ENCODE measurements at places on chromosomes 1 and 21.
A peak's percentile ranks its signal among the peaks of the same experiment; 100 is the strongest.

DNA sequence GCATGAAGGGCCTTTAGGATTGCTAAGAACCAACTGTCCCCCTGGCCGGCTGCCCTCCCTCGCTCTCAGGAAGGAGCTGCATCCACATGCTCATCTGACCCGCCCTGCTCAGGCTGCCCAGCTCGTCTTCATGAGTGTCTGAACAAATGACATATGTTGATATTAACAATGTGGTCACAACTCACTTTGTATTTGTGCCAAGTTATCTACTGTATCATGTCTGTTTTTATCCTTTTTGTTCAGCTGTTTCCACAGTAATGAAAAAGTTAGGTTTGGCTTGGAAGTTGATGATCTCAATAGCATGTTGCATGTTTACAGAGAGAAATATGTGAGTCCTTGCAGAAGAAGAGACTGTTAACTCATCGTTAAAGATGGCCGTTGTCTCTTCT, 75.1 kb downstream of the PHTF1 start:
- DNase-seq, result no peak

DNA sequence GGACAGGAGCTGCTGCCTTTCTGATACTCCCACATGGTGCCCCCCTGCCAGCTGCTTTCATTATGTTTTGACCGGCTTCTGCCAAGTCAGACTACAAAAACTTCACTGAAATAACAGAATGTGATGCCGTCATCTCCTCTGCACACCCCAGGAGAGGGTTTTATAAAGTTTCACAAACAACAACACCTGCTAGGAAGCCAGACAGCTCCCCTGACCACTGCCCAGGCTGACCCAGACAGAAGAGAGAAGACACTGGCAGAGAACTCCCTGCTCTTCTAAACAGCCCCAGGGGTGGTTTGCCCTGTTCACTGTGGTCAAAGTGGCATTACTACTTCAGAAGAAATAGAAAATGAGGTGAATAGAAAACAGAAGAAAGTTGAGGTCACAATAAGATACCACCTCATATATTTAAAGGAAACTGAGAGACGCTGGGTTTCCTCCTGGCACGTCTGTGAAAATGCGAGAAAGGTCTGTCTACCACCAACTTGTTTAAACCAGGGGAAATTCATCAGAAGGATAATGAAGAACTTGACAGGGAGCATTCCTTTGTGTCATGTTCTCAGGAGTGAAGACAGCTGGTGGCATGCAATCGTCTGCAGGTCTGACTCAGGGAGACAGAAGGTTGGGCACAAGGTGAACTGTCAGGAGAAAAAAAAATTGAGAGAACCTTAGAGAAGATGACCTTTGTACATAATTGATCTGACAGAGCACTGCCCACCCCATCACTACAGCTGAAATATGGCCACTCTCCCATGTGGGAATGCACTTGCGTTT, 119.0 kb upstream of the NFIA start:
- no peak for DNase-seq

DNA sequence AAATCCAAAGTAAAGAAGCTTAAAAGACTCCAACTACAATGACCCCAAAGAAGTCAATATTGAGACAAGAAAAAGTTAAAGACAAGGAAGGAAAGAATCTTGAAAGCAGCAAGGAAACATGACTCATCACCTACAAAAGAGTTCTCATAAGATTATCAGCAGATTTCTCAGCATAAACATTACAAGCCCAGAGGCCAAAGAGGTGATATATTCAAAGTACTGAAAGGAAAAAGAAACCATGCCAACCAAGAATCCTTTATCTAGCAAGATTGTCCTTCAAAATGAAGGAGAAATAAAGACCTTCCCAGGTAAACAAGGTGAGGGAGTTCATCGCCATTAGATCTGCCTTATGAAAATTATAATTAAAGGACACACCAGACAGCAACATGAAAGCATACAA, 49.8 kb downstream of the CSMD2 start:
- DNase-seq, result no peak

DNA sequence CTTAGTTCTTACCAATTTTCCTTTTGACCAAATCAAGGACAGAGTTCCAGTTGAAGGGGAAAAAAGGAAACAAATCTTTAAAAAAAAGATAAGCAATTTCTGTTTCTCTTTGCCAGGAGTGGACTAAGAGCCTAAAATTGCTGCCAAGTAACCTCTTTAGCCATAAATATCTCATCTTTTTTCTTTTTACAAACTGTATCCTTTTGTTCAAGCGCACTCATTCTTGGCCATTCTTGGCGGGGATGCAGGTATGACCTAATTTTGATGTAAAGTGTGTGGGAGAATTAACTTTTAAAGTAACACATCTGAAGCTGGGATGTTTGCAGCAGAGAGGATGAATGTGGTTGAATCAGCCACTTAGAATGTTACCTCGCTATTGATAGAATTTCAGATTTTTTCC, 13.4 kb upstream of the KIF1B start:
- DNase-seq, result no peak

- no peak for DNase-seq
Observed at GRCh38 chr21:46620846-46621245, 14.6 kb upstream of the PRMT2 start.

- no peak for DNase-seq
Observed at GRCh38 chr1:195721210-195721971, 886.8 kb downstream of the KCNT2 start.

- no peak for DNase-seq
Observed at GRCh38 chr1:104387716-104388508, 638.2 kb downstream of the AMY1C start.

- no peak for DNase-seq
Observed at GRCh38 chr1:115115521-115116161, 26.3 kb upstream of the TSPAN2 start.

DNA sequence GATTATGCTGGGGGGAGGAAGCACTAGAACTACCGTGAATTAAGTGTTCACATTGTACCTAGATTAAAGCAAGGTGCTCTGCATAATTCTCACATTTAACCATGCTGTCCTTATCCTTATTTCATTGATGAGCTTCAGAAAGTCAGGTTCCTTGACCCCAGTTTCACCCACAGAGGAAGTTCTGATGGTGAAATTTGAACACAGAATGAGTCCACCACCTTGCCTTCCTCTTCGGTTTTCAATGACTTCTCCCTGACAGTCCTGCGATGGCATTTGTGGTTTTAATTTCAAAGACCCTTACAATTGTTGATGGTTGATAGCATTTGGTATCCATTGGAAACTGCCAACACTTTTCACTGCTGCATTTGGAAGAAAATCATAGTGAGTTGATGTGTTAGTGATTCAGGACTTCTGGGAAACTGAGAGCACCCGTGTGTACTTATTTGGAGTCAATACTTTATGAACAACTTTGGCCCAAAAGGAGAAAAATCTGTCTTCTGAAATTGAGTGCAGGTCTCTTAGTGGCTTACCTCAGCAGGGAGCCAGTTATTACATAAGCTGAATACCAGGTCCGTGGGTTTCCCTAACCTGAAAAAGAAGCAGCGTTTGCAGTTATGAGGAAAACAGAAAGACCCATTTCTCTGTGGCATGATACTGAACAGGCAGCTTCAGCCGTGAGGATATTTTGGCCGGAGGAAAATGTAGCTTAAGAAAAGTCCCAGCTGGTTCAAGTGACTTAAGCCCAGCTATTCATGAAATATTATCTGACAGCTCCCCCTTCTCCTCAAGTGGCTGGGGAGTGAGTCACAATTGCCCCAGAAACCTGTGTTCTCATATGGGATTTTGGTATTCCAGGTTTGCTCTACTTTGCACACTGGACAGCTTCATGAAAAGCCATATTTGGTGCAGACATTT, 47.5 kb downstream of the ROR1 start:
- no peak for DNase-seq

- no peak for DNase-seq
Observed at GRCh38 chr21:42025376-42026081, 15.4 kb upstream of the ZBTB21 start.

- DNase-seq, result no peak
Observed at GRCh38 chr1:241086686-241087085, 270.3 kb downstream of the RGS7 start.

GRCh38 chr1:29826646-29827045, 590.3 kb downstream of the PTPRU start:
- DNase-seq, result no peak

DNA sequence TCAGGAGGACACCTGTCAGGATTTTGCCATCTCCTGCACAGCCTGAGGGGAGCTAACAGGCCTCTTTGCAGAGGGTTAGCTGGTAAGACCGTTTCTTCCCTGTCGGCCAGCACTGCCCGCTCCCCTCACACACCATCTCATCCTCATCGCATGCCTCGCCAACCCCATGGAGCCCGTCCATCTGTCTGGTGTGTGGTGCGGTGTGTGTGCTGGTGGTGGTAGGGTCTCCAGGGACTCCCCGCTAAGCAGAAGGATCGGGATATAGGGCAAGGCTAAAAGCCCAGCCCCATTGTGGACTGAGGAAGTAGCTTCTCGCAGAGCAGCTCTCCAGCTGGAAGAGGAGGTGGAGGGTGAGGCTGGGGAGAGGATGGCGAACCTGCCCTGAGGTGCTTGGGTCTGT, 6.8 kb upstream of the SFN start:
- no peak for DNase-seq

DNA sequence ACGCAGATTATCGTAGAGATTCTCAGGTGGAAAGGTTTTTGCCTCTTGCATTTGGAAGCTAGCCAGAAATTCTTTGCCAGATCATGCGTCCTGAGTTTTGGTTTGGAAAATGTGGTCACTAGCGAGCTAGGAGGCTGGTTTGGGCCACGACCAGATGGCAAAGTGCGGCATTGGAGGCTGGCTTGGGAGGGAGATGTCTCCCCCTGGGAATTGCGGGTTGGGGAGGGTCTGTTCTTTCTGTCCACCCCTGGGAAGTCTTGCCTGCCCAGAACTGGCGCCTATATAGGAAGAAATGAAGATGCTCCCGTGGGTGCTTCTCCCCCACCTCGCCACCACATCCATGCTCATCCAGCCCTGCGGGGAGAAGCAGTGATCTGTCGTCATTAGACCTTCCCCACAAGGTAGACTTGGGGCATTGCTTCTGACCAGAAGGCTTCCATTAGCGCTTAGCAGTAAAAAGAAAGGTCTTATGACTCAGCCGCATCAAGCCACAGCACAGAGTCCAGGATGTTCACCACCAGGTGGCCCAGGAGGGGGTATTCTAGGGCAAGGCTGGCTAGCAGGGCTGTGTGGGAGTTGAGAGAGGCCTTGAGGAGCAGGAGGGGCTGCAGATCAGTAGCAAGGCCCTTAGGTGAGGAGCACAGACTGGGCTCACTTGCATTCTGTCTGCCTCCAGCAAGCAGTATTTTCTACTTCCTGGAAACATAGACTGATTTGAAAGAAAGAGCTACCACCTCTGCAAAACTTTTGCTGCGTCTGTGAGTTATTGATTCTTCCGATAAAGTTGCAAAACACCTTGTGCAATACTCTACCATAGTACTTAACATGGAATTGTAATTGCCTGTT, 1.5 kb upstream of the PTP4A2 start:
- peak; percentile 83 for DNase-seq

DNA sequence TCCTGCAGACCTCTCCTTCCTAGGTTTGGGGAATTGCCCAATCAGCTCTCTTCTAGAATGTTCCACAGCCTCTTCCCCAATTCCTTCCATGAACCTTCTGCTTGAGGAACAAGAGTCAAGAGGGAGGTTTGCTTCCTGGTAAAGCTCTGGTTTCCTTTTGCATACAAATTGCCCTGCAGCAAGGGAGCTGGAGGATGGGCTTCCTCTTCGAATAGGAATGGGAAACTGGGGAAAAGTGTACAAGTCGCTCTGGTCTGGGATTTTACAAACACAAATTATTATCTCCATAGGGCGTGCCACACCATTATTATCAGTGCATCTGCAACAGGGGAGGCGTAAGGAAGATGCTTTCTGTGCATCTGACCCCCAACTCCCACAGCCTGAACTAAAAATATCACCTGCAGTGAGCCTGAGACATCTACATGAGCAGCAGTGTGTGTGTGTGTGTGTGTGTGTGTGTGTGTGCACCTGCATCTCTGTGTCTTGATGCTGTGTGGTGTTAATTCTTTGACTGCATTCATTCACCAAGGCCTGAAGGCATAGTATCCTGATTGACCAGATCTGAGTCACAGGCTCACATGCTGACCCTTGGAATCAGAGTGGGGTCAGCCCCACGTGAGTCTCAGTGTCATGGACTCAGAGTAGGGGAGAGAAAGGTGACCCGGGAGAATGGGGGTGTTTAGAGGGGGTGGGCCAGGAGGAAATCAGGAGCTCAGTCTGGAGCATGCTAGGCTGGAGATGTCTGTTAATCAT, 272.9 kb downstream of the KAZN start:
- DNase-seq, result no peak

DNA sequence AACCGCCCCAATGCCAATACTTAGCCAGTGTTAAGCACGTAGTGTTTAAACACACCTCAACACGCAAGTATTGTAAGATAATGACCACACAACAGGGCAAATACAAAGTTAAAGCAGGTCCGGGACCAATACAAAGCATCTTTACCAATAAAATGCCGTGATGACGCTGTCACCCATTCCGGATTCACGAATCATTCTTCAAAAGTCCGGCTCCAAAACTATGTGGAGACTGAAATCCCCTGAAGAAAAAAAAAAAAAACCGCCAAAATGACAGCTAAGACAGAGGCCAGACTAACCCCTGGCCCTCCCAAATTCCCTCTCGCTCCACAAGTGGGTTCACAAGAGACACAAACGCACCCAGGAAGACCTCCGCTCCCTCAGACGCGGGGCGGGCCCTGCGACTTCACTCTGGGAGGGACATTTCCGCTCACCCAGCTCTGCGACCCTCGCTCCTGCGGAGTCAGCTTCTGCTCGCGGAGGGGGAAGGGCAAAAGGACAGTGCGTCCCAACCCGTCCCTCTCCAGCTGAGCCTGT, 625 bp upstream of the DARS2 start:
- no peak for DNase-seq

DNA sequence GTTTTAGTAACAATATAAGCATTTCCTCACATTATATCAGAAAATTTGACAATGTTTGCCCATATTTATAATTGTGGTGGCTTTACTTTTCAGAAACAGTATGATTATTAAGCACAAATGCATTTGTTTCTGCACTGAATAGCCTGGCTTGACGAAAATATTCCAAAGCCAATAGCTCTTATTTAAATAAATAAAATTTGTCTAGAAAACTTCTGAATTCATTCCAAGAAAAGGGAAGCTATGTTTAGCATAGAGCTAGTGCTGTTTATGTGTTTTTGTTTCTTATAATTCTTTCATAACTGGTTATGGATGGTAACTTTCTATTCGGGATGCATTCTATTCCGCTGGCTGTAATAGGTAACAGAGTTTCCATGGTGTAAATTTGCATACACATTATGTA, 268.6 kb downstream of the PTBP2 start:
- no peak for DNase-seq

DNA sequence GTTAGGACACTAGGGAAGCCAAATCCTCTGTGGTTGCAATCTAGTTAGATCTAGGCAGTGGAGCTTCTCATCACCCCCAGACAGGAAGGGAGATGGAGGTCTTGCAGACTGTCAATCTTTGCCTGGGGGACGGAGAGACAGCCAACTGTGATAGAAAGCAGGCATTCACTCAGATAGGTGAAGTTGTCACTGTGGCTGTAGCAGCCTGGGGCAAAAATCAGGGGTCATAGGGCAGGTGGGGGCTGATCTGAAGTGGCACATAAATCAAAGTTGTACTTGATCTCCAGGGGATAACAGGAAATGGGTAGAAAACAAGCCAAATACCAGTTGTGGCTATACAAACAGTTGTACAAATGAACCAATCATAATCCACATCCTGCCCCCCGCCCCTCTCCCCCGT, 620.9 kb upstream of the USP24 start:
- no peak for DNase-seq

GRCh38 chr1:112446411-112446810, 50.4 kb downstream of the CTTNBP2NL start:
- no peak for DNase-seq

- no peak for DNase-seq
Observed at GRCh38 chr1:65164633-65165032, 16.6 kb downstream of the AK4 start.
